Activated CD8-positive, alpha-beta T cell treated with anti-CD3 and anti-CD28 coated beads for 36 hours (primary cell): ENCODE measurements at places on chromosomes 6 and 20.
A peak's percentile ranks its signal among the peaks of the same experiment; 100 is the strongest.

GRCh38 chr20:44644230-44644617, 7.3 kb downstream of the ADA start:
- no peak for DNase-seq

DNA sequence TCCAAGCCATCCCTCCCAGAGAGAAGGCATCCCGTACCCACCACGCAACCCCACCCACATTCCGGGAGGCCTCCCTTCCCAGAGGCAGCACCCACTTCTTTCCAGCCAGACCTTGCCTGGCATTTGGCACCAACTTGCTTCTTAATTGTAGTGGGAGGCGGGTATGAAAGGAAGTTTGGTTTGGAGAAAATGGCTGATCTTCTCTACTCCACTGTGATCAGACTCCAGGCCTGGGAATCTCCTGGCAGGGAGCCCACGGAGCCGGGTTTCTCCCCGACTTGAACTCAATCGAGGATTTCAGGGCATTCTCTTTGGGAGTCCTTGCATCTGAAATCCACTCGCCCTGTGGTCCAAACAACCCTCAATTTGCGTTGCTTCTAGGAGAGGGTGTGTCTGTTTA, 107.1 kb downstream of the ZDHHC14 start:
- no peak for DNase-seq

- DNase-seq: no peak
Measured at GRCh38 chr6:166192557-166192956, 24.9 kb upstream of the TBXT start.

DNA sequence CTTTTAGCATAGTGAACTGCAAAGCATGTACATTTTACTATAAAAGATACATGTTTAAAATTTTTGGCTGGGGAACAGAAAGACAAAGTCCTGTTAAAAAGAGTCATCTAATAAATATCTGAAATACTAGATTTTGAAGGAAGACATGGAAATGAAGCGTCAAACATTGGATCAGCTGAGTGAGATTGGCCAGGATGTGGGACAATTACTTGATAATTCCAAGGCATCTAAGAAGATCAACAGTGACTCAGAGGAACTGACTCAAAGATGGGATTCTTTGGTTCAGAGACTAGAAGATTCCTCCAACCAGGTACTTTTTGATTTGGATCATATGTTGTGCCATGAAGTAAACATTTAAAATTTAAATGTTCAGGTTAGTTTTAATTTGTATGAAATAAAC, 162.3 kb downstream of the UTRN start:
- DNase-seq: no peak

GRCh38 chr6:159233365-159234101, 64.3 kb downstream of the FNDC1 start:
- DNase-seq: no peak

- no peak for DNase-seq
Measured at GRCh38 chr6:139496654-139497344, 122.4 kb upstream of the CITED2 start.

GRCh38 chr6:150641398-150642139, 41.9 kb downstream of the PLEKHG1 start:
- no peak for DNase-seq

- DNase-seq: no peak
Measured at GRCh38 chr6:34829137-34829536, 37.3 kb downstream of the BLTP3A start.

DNA sequence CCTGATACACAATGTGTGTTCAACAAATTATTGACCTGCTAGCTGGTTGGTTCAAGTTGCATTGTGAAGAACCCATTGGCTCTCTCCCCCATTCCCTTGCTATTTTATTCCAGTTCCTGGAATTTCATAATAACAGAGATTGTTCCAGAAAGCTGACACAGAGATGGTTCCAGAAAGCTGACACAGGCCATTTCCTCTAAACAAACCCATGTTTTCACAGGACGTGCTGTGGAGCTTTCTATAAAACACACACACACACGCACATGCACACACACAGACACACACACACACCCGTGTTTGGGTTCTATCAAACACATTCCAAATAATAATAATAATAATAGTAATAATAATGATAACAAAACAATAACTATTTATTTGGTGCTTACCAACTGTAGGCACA, 259.1 kb downstream of the CLIC5 start:
- no peak for DNase-seq

GRCh38 chr20:17849901-17850683, 118.5 kb downstream of the SNX5 start:
- no peak for DNase-seq

- DNase-seq: no peak
Measured at GRCh38 chr20:41649489-41649888, 31.3 kb upstream of the CHD6 start.

- peak; percentile 53 for DNase-seq
Measured at GRCh38 chr6:129280749-129281148, 397.8 kb downstream of the LAMA2 start.

GRCh38 chr6:34475767-34476328, 10.0 kb downstream of the PACSIN1 start:
- DNase-seq: no peak

- DNase-seq: peak; percentile 55
Measured at GRCh38 chr6:52995913-52996645, 995 bp upstream of the GSTA4 start.

DNA sequence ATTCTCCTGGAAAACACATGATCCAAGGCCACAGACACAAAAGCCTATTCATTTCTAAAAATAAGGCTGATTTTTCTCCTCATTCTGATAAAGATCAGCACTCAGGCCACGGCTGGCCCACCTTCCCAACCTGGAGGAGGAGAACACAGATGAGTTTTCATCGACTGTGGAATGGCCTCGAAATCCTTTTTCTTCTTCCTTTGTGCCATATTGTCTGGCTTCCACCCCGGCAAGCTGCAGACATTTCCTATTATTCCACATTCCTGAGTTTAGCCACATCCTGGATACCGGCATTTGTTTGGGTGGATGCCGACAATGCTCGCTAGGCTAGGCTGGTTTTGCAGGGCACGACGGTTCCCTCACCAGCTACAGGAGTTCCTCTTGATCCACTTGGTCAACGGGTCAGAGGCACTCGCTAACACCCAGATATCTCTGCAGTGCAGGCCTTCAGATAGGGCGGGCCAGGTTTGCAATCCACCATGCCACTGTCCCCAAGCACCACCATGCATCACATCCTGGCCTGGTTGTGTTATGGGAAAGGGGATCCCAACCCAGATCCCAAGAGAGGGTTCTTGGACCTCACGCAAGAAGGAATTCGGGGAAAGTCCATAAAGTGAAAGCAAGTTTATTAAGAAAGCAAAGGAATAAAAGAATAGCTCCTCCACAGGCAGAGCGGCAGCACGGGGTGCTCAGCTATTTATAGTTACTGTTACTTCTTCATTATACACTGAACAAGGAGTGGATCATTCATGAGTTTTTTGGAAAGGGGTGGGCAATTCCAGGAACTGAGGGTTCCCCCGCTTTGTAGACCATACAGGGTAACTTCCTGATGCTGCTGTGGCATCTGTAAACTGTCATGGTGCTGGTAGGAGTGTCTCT, 4.2 kb upstream of the CTSZ start:
- peak; percentile 60 for DNase-seq

DNA sequence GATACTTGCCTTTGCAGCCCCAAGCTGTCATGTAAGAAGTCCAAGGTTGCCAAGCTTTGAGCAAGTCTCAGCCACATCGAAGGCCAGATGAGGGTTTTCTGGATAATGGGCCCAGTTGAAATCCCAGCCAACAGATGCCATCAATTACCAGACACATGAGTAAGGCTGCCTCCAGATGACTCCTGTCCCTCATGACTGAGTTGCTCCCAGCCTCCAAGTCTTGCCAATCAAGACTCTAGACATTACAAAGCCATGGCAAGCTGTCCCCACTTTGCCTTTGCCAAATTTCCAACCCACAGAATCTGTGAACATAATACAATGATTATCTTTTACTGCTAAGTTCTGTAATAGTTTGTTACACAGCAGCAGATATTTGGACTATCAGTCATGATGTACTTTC, 76.8 kb upstream of the ARMC2 start:
- no peak for DNase-seq

DNA sequence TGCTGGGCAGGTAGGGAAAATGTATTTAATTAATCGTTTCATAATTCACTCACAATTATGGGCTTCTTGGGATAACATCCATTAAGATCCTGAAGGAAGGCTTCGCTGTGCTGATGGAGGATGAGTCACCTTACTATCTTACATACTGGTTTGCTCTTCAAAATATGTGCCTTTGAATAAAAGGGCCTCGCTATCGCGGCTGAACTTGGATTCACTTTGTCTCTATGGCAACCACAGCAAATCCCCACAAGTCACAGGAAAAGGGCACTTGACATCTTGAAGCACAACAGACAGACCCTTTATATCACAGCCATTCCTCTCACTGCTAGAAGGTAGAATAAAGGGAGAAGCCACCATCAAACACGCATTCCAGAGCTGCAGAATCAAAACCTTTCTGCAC, 141.3 kb upstream of the MYLIP start:
- DNase-seq: no peak

- DNase-seq: no peak
Measured at GRCh38 chr6:132788658-132789395, 9.6 kb downstream of the SLC18B1 start.

DNA sequence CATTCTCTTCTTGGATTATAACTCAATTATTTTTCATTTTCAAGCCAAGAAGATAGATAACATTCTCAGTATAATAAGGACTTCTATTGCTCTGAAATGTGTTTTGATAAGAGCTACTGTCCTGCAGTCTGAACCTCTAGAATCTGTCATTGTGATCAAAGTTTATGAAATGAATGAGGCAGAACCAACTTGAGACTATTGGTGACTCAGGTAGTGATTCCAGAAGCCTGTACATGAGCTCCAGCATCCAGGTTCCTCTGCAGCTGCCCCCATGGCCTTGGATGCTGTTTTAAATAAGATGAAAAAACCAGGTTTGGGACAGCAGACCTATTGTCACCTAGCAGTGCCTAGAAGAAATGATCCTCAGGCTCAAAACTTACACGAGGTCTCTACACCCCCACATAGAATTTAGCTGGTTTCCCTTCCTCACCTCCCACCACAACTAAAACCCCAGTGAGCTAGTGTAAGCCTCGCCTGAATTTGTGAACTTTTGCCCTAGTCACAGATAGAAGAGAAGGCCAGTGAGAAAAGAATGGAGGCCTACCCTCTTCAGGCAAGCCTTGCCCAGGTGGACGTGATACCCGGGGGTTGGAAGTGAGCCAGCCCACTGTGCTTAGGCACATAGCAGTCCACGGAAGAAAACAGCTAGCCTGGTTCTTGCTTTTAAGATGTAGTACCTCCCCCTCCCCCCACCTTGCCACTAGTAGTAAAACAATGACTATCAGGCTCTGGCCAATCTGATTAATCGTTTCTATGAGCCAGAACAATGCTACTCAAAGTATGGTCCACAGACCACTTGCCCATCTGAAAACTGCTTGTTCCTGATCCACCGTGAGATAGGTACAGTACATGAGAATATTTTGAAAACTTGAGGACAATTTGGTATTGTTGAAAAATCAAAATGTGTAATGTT, 73.0 kb upstream of the SYNJ2 start:
- peak; percentile 58 for DNase-seq

DNA sequence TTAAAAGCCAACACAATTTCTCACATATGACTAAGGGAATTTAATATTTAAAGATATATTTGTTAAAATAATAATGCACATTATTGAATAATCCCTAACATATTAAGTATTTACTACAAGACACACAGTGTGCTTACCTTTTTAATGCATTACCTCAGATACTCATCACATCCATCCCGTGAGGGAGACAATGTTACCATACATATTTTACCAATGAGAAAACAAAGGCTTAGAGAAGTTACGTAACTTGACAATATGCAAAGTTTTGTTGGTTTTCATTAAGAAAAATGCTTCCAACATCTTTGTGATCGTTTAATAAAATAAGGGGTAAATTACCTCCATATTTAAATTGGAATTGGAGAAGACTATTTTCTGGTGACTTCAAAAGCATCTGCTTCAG, 4.3 kb downstream of the IFNGR1 start:
- DNase-seq: no peak

GRCh38 chr6:5998711-5999687, 7.7 kb downstream of the NRN1 start:
- DNase-seq: peak; percentile 43

GRCh38 chr6:112253841-112254816, at the start of gene LAMA4:
LAMA4 (minus strand) TSS chr6:112254567; CDS start chr6:112254150, 417 bp downstream.
- DNase-seq: peak; percentile 32

- DNase-seq: peak; percentile 55
Measured at GRCh38 chr6:130293800-130294199, 71.0 kb upstream of the SAMD3 start.

GRCh38 chr6:47454713-47455396, 22.7 kb upstream of the CD2AP start:
- DNase-seq: no peak

GRCh38 chr20:59110607-59111006, 53.0 kb upstream of the ZNF831 start:
- DNase-seq: no peak

GRCh38 chr20:51766994-51767866, 960 bp downstream of the ATP9A start:
- peak; percentile 63 for DNase-seq

DNA sequence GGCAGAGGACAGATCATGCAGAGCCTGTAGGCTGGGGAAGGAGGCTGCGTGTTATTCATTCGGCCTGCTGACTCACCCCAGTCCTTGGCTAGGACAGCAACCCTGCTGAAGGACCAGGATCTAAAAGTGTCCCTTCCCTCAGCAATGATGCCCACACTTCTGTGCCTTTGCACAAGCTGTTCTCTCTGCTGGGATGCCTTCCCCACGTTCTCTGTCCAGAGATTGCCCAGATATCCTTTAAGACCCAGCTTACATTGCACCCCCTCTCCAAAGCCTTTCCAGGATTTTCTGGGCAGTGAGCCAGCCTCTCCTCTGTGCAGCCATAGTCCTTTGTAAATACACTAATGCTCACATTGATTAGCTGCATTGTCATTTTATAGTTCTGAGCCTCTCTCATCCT, 99.3 kb upstream of the CHD6 start:
- DNase-seq: no peak

DNA sequence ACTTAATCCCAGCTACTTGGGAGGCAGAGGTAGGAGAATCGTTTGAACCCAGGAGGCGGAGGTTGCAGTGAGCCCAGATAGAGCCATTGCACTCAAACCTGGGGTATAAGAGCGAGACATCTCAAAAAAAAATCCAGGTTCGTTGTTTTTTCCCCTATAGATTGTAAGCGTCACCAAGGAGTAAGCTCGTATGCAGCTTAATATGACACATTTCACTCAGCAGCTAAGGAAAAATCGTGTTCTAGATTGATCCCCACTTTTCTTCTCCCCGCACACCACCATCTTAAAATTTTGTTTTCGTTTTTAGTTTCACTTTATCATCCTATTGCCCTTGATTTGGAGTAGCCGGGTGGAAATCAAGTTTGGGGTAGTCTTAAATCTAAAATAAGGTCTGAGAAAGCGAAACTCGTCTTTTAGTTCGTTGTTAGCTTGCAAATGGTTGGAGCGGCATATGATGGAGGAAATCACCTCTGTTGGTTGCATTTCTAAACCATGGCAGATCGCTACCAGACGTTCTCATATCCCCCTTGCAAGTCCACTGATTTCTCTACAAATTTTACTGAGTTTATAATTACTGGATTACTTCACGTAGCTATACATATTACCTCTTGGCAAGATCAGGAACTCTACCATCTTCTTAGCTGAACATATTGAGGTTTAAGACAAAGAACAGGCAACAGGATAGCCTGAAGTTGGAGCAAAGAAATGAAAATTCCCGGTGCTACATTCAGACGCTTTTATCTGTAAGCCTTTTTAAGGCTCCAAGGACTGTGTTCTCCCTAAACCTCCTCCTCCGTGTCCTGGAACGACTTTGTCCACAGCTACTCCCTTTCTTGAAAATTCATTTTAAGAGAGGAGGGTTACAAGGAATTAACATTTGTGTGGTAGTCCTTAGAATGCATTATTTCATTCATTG, 91.1 kb upstream of the BTN3A2 start:
- peak; percentile 35 for DNase-seq
